ENCODE measurements at places on chromosomes 4 and X.

- DNase-seq: no peak
These were observed 475.8 kb downstream of the PDGFC start for GRCh38 chr4:156495836-156496235.

DNA sequence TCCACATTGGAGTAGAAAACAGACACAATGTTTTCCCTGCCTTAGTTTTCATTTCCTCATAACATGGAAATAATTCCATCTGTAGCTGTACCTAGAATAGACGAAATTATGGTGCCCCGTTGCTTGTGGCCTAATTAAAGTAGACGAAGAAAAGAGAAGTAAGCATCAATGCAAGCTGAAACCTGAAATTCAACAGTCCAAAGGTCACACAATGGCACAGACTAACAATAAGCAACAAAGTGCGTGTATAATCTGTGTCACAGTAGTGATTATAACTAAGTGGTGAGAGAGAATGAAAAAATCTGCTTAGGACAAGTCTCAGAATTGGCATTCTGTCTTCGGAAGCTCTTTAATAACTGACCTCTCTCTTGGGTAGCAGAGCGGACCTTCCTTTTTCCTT lies 24.3 kb downstream of the MAGEB17 start:
- DNase-seq: no peak

- DNase-seq: no peak
These were observed 511.0 kb upstream of the KLHL4 start for GRCh38 chrX:87006561-87006960.

- no peak for DNase-seq
These were observed 2.4 kb upstream of the WDFY3 start for GRCh38 chr4:84968925-84969324.

GRCh38 chr4:896216-896615 lies 35.9 kb downstream of the GAK start:
- DNase-seq: no peak

Data from left forelimb (tissue), 1 donor.